Brain microvascular endothelial cell (primary cell): ENCODE measurements at places on chromosomes 5 and 9.

DNA sequence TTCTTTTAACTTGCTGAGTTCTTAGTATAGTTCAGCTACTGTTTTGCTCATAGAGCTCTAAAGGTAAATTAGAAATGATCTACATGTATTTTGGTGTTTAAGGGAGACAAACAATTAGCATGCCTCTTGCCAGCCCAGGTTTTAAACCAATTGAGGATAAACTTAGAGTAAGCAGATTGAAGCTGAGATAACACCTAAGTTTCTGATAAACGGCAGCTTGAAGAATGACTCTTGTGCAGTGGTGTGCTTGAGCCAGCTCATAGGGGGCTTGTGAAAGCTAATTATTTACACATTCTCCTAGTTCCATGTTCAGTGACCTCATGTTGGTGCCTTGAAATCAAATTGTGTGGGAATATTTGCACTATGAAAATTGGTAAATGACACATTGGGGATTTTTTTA, 193.0 kb downstream of the PRR16 start:
- DNase-seq = no peak

DNA sequence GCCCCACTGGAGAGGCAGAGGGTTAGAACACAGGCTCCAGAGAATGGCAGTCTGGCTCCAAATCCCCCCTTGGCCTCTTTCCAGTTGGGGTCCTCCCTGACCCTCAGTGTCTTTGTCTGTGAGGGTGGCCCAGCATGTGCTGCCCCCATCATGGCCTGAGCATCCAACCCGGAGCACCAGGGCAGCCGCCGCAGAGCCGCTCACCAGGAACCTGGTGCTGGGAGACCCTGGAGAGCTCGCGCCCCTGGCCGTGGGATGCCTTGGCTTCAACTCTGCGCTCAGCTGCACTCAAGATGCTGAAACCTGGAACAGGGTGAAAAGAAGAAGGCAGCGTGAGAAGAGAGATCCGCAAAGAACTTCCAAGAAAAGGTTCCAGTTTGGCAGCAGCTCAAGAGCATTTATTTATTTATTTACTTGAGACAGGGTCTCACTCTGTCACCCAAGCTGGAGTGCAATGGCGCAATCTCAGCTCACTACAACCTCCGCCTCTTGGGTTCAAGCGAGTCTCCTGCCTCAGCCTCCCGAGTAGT, 3.8 kb downstream of the CCDC187 start:
- DNase-seq = no peak

DNA sequence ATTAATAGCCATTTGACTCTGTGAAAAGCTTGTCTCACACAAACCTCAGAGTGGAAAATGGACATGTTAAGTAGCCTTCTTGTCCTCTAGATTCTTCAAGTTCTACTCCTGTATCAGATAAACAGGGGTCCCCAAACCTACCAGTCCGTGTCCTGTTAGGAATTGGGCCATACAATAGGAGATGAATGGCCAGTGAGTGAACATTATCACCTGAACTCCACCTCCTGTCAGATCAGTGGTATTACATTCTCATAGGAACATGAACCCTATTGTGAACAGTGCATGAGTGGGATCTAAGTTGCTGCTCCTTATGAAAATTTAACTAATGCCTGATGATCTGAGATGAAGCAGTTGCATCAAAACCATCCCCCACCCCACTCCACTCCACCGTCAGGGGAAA, 136.3 kb downstream of the TMEM232 start:
- peak; percentile 11 for DNase-seq

DNA sequence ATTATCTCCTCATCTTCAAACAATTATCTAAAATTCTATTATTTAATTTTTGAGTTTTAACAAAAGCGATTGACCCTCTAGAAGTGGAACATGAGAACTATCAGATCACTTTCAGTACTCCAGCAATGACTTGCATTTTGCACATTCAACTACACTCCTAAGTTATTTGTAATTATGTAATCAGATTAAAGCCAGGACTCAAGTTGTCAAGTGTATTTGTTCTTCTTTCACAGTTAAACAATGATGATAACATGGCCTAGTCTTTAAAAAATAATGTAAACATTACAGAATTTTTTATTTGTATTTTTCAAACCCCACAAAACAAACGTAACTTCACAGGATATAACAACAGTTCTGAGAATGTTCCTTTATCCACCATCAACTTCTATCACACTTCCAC, 2148.9 kb upstream of the ACO1 start:
- DNase-seq = no peak

DNA sequence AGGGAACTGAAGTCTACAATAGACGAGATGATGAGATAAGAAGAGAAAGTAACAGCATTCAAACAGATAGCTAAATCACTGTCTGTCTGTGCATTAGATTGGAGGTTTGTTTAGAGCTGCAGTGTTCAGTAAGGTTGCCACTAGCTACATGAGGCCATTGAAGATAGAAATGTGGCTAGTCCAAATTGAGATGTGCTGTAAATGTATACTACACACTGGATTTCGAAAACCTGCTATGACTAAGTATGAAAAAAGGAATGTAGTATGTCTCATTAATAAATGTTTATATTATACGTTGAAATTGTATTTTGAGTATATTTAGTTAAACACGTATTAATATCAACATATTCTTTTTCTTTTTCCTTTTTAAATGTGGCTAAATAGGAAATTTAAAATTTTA, 142.1 kb downstream of the XRCC4 start:
- no peak for DNase-seq

- DNase-seq = peak; percentile 5
Measured at GRCh38 chr5:90356622-90357021, 52.9 kb downstream of the CETN3 start.

- no peak for DNase-seq
Measured at GRCh38 chr9:78775211-78775610, 478.3 kb downstream of the PSAT1 start.

DNA sequence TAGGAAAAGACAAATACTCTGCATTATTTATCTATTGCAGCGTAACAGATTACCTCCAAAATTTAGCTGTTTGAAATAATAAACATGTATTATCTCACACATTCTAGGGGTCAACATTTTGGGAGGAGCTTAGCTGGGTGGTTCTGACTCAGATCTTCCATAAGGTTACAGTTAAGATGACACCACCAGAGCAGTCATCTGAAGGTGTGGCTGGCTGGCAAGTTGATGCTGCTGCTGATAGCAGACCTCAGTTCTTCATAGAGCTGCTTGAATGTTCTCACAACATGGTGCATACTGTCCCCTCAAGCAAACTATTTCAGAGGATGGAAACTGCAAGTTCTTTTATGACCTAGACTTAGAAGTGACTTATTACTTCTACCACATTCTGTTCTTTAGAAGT, 146.3 kb upstream of the FSTL4 start:
- no peak for DNase-seq

DNA sequence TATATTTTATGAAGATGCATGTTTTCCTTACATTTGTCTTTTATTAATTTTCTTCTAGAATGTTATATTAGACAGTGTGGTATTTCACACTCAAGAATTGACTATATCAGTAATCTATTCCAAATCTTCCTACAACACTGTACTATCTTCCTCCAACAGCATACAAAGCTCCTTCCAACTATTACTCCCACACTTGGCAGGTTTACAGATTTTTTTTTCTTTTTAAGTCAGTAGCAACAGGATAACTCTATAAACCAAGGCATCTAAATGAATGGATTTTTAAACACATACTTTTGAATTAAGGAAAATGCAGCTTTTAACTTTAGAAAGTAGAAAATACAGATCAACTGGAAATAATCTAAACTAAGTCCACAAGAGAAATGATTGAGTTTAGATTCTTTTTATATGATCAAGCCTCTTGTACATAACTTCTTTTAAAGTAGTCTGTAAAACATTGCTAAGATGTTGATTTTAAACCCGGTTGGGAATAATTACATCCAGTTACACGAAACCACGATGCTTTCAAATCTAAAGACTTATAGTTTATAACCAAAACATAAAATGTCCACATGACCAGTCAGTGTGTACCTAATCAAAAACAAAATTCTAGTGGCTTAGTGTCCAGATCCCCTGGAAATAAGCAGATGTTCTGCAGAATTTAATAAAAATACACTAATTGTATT, 281.6 kb downstream of the ADAMTS6 start:
- no peak for DNase-seq

DNA sequence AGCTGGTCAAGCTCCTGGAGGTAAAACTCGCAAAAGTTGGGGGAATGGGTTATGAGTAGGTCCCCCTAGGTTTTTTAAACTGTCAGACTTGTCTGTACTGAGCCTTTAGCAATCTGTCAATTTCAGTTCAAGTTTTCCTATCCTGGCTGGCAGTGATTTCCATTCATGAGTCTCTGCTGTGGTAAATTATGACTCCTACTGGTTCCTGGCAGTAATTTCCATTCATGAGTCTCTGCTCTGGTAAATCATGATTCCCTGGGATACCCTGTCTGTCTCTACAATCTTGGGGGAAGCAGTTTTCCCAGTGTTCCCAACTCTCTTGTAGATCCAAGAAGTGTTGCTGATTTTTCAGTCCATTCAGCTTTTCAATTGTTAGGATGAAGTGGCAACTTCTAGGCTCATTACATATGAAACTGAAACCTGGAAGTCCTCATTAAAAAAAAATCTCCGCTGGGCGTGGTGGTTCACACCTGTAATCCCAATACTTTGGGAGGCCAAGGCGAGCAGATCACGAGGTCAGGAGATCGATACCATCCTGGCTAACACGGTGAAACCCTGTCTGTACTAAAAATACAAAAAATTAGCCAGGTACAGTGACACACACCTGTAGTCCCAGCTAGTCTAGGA, 91.3 kb upstream of the GPBP1 start:
- peak; percentile 5 for DNase-seq

GRCh38 chr5:98927989-98928872, 576 bp downstream of the CHD1 start:
- peak; percentile 26 for DNase-seq

- no peak for DNase-seq
Measured at GRCh38 chr5:169084775-169085174, 216.2 kb downstream of the SLIT3 start.

- no peak for DNase-seq
Measured at GRCh38 chr5:6431214-6432195, 17.2 kb upstream of the UBE2QL1 start.

- no peak for DNase-seq
Measured at GRCh38 chr9:99359336-99359735, 137.3 kb downstream of the SEC61B start.

GRCh38 chr5:181217111-181217802, 5.8 kb upstream of the TRIM41 start:
- peak; percentile 50 for DNase-seq

DNA sequence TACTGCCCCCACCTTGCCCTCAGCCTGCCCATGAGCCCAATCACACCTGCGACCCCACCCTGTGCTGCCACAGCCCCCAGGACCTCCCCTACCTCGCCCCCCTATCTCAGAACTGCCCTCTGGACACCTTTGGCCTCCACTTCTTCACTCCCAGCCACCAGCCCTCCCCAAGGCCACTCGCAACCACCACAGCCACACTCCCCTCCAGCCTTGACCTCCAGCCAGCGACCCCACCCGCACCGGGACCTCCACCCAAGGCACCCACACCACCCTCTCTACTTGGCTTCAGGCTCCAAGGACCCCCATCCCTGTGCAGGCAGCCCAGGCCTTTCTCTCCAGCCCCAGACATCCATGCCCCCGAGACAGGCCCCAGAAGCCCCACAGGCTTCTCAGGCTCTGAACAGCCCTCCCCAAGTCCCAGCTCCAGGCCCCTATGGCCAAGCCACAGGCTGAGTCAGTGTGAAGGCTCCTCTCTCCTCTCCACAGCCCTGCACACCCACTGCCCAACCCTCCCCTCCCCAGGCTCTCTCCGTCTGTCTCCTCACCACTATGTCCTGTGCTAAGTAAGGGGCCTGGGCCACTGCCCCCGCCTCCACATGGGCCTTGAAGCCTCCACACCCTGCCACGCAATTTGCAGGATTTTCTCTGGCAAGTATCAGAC, 2.0 kb downstream of the AK1 start:
- peak; percentile 30 for DNase-seq

- no peak for DNase-seq
Measured at GRCh38 chr9:94079236-94079635, 5.0 kb upstream of the PTPDC1 start.

- no peak for DNase-seq
Measured at GRCh38 chr5:137847687-137848086, 20.0 kb upstream of the MYOT start.

DNA sequence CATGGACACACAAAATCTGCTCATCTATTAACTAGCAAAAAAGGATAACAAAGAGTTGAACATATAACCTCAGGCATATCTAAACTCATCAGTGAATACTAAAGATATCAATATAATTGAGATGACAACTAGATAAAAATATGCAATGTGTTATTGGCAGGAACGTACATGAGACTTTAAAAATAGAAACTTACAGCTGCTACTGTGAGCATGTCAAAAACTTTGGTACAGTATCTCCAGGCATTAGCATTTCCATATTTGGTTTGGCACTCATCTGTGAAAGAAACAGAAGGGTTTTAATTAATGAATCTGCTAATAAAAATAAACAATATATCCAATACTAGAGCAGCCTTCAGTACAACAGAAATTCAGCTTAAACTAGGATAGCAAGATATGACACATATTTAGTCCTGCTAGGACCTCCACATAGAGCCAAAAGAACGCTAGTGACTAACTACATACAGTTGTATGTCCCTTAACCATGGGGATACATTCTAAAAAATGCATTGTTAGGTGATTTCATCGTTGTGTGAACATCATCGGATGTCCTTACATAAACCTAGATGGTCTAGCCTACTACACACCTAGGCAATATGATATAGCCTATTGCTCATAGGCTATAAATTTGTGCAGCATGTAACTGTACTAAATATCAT, 10.5 kb upstream of the SCAI start:
- no peak for DNase-seq

- no peak for DNase-seq
Measured at GRCh38 chr5:80220245-80220897, 35.5 kb downstream of the SERINC5 start.

DNA sequence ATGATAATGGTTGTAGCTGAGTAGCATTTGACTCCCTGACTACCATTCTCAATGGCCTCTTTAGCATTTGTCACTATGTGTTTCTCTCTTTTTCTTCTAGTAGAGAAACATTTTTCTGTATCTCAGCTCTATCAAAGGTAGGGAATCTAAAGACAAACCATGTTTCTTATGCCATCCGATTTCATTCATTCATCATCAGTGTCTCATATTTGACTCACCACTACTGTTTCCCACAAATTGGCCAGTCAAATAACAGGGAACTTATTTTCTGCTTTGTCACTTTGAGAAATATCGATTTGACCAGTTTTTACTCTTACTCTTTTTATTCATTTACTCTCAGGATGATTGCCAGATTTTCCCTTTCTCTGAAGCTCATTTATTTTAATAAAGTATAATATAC, 282.3 kb downstream of the TMEM167A start:
- no peak for DNase-seq
